ENCODE measurements at places on chromosomes 12 and 14.

- DNase-seq = no peak
These were observed 256.6 kb downstream of the BTG1 start for GRCh38 chr12:91889059-91889458.

DNA sequence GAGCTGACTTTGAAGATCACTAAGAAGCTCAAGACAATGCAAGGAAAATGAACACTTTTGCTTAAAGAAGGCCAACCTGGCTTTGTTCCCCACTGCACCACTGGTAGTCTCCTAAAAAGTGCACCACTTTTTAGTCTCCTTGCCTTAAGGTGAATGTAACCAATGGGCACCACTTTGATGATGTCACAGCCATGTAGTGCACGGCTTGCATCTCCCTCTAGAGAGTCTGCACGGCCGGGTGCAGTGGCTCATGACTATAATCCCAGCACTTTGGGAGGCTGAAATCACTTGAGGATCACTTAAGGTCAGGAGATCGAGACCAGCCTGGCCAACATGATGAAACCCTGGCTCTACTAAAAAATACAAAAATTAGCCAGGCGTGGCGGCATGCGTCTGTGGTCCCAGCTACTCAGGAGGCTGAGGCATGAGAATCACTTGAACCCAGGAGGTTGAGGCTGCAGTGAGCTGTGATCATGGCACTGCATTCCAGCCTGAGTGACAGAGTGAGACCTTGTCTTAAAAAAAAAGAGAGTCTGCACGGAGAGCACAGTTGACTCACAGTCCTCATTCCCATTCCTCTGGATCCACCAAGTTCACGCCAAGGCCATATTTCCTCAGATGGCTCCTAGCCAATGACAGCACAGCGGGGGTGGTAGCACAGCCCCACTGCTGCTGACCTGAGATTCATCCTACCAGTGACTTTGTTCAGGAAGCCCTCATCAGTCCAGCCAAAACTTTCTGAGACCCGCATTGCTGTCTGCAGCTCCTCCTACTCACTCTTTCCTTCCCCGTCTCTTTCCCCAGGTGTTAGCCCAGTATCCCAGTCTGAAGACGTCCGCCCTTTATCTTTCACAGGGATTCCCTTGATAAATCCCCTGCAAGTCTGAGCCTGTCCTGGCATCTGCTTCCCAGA lies 16.5 kb upstream of the IFT81 start:
- no peak for DNase-seq

- peak; percentile 3 for DNase-seq
These were observed 87.4 kb downstream of the HECTD4 start for GRCh38 chr12:112294793-112295192.

GRCh38 chr12:46451276-46452021 lies 78.9 kb upstream of the SLC38A2 start:
- no peak for DNase-seq

DNA sequence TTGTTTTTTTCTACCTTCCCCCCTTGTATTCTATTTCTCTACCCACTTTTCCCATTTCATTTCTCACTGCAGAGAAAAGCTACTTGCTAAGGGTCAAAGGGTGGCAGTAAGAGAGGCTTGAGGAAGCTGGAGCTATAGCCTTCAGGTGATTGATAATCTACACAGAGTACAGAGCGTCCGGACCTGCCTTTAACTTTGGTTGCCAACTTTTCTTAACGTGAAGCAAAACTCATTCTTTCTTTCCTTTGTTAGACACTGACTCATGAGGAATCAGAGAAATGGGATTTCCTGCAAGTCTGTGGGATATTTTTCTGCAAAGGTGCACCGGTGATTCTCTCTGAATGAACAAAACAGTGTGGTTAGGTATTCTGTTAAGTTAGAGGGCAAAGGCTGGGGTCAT lies 133.3 kb downstream of the RMST start:
- DNase-seq = no peak

- DNase-seq = peak; percentile 52
These were observed 74.1 kb downstream of the PITPNM2 start for GRCh38 chr12:123076604-123077297.

DNA sequence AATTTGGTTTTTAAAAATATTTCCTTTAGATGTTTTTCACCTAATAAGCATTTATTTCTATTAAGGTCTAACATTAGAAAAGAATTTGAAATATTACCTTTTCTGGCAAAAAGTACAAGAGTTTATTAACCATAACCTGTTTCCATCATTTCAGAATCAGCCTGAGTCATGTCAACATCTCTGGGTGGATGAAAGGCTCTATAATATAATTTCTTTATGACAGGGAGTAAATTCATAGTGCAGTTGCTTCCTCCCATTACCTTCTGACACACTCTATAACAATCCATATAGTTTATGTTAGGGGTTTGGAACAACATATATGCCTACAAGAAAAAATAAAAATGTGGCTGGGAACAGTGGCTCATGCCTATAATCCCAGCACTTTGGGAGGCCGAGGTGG lies 134.5 kb downstream of the SLC2A13 start:
- no peak for DNase-seq

- DNase-seq = no peak
These were observed 14.4 kb downstream of the IRF2BPL start for GRCh38 chr14:77014004-77014604.

- DNase-seq = no peak
These were observed 66.7 kb upstream of the ATP2B1 start for GRCh38 chr12:89775063-89775985.

- no peak for DNase-seq
These were observed 59.9 kb downstream of the PRKAB1 start for GRCh38 chr12:119727600-119728443.

- no peak for DNase-seq
These were observed 5.5 kb upstream of the RNASE10 start for GRCh38 chr14:20499881-20500280.

DNA sequence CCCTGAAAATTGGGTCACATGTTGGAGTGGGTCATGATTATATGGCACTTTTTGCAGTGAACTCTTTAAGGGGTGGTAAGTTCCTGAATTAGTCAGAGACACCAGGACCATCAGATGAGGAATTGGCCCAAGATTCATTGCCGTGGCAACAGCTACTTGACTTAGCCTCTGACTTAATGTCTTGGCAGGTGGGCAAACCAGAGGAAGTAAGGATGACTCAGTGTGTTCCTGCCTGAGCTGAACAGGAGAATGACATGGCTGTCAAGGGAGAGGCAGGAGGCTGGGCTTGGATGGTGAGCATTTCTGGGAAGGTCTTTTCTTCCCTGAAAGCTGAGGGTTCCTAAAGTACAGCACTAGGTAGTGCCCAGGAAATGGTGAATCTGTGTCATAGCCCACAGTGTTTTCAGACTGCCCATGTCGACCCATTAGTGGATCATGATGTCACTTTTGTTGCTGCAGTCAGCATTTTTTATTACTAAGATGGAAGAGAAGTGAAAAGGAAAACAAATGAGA lies 170.1 kb upstream of the PWP1 start:
- DNase-seq = no peak

DNA sequence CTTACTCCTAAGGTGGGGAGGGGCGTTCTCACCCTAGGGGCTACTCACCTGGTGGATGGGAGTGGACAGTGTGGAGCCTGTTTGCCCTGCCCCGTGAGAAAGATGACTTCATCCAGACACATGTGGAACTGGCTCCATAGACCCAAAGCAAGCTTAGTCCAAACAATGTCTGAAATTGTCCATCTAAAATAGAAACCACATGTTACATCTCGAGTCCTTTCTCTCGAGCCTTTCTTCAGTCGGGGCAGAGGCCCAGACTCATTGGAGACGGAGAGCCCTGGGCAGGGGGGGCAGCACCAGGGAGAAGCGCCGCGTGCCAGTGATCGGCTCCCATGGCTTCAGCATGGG lies 4.3 kb downstream of the SIVA1 start:
- no peak for DNase-seq

DNA sequence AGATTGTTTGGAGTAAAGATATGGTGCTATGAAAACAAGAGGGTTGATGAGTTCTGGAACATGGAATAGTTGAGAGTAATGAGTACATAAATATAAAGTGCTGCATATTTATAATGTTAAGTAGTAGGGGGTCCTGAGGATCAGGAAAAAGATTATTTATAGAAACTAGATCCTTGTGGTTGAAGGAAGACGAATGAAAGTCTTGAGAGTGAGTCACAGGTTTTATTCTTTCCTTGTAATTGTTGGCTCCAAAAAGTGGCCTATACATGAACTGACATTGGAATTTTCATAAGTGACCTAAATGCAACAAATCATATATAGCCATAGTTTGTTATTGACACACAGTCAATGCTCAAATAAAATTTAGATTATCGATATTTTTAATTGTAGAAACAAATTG lies 440.4 kb upstream of the PRICKLE1 start:
- no peak for DNase-seq

- peak; percentile 73 for DNase-seq
These were observed 210.9 kb upstream of the ARID2 start for GRCh38 chr12:45518291-45519235.

DNA sequence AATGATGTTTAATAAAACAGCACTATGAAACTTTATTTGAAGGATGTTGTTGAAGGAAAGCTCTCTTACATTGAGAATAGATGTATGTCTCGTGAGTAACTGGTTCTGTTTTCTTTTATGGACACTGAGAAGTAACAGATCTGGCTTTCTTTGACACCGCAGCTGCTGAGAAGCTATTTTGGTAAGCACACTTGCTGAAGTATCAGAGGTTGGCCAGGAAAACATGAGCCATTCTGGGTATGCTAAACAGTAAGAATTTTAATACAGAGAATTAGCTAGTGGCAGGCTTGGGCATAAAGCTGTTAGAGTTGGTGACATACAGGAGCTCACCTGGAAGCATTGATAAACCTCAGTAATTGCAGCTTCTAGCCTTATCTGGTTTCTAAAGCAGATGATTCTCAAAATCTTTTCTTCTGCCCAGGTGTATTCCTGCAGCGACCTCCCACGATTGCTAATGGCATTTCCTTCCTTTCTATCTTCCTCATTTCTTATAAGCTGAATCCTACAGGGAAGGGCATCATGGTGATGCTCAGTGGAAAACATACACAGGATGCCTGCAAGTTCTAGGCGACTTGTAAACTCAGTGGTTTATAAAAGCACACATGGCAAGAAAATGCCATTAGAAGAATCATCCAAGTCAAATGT lies 291.6 kb upstream of the SLC16A7 start:
- DNase-seq = no peak

DNA sequence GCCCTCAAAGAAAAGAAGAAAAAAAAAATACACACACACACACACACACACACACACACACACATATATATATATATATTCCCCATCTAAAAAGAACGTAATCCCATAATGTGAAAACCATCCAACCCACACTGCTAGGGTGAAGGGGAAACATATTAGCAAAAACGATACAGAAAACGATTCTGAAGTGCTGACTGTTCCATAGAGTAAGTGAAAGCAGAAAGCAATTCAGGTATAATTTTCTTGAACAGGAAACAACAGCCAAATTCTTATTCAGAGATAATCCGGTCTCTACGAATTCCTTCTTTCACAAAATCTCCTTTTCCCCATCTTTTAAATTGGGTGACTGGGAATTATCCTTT lies 393.5 kb downstream of the NOVA1 start:
- DNase-seq = no peak

GRCh38 chr14:88931321-88932110 lies 107.1 kb downstream of the TTC8 start:
- DNase-seq = no peak

DNA sequence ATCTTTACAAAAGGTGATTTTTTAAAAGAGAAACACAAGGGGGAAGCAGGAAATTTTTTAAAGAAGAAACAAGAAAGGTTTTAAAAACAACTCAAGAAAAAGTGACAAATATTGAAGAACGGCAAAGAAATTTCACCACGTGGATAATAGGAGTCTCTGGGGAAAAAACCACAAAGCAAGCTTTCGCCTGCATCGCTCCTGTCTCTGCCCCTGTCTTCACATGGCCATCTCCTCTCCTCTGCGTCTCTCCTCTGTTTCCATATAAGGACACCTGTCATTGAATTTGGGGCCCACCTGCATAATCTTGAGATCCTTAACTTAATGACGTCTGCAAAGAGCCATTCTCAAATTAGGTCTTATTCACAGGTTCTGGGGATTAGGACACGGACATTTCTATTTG lies 175.8 kb downstream of the ETV6 start:
- DNase-seq = no peak

- no peak for DNase-seq
These were observed 13.1 kb upstream of the DAAM1 start for GRCh38 chr14:59175404-59175803.

DNA sequence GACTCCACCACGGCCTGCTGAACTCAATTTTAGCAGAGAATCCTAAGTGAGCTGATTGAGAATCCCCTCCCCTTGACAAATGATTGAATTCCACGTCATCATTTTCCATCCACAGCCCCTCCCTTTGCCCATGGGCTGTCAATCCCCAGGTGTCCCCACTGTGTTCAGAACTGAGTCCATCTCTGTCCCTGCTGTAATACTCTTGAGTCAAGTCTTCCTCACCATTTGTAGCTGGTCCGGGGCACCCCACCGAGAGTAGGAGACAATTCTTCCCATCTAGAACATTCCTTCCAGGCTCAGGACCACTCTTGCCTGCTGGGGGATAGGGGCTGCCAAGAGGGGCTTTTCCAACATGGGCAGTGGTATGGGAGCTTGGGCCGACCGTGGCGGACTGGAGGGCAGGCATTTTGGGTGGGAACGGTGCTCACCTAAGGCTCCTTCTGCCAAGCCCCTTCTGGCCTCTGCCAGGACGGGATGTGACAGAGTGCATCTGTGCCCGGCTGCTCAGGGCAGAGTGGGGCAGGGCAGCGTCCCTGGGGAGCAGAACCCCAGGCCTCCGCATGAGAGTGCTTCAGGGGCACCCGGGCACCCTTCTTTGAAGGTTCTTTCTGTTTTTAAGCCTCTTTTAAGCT lies 218.1 kb upstream of the RTL1 start:
- DNase-seq = no peak

DNA sequence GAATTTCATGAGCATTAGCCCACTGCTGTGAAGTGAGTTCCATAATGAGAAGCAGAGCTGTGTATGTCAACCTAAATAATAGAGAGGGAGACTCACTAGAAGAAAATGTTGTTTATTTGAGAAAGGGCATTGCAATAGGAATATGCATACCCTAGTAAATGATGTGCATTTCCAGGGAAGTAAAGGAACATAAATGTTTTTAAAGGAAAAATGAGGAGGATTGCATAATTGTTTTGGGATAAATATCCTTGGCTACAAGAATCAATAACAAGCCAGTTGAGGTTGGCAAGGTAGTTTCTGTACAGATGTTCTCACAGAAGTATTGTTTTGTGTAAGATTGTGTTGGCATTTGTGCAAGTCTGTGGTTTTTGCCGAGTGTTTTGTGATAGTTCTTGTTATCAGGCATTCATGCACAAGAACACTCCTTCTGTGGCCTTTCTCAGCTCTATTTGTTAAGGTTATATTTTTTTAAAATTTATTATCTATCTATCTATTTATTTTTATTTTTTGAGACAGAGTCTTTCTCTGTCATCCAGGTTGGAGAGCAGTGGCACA lies 47.1 kb downstream of the EMP1 start:
- no peak for DNase-seq

GRCh38 chr14:93096691-93097322 lies 18.9 kb downstream of the ITPK1 start:
- DNase-seq = no peak

DNA sequence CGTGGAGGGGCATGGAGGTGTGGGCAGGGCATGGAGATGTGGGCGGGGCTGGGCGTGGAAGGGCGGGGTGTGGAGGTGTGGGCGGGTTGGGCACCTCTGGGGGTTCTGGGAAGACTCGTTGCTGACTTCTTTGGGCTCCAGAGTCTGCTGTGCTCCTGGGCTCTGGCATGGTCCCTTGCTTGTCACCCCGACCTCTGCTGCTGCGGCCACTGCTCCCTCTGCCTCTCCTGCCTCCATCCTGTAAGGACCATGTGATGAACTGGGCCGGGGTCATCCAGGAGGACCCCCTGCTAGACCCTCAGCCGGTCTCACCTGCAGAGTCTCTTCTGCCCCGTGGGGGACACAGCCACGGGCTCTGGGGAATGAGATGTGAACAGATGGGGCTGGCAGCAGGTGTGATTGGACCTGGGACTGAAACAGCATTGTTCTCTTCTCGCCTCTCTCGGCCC lies 15.3 kb downstream of the NOC4L start:
- no peak for DNase-seq

Measured in CD4-positive, alpha-beta T cell treated with Interleukin-10 for 1 hour (primary cell).